ENCODE measurements at places on chromosomes 2 and 18.

DNA sequence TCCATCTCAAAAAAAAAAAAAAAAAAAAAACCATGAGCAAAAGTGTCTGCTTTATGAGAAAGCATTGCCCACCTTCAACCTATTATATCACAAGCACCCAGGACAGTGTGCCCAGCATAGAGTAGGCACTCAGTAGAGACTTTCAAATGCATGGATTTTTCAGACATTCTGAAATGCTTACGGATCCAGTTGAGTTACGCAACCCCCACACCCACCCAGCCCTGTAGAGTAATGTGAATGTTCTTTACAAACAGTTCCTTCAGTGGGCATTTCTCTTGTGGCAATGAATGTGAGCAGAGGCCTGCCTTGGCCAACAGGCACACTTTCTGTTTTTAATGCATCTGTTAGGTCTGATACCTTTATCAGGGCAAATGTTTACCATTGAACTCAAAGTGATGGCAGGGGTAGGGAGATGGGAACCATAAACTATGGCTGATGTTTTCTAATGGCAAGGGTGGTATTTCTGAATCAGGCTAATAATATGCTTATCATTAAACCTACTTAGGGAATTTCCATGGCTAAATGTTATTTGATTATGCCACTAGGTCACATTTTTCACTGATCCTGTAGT, 65.0 kb upstream of the RPL31 start:
- DNase-seq, result no peak

- DNase-seq, result no peak
These were observed 26.2 kb upstream of the CCNT2 start for GRCh38 chr2:134892282-134893035.

DNA sequence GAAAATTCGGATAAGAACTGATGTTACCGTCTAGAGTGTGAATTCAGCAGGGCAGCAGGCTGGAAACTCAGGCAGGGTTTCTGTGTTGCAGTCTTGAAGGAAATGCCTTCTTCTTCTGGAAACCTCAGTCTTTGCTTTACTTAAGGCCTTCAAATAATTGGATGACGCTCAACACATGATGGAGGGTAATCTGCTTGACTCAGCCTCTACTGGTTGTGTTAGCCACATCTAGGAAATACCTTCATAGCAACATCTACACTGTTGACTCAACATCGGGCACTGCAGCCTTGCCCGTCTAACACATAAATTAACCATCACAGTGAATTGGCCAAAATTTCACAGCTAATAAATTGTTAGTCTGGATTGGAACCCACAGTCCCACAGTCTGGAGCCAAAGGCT, 37.2 kb downstream of the YPEL5 start:
- DNase-seq, result no peak

DNA sequence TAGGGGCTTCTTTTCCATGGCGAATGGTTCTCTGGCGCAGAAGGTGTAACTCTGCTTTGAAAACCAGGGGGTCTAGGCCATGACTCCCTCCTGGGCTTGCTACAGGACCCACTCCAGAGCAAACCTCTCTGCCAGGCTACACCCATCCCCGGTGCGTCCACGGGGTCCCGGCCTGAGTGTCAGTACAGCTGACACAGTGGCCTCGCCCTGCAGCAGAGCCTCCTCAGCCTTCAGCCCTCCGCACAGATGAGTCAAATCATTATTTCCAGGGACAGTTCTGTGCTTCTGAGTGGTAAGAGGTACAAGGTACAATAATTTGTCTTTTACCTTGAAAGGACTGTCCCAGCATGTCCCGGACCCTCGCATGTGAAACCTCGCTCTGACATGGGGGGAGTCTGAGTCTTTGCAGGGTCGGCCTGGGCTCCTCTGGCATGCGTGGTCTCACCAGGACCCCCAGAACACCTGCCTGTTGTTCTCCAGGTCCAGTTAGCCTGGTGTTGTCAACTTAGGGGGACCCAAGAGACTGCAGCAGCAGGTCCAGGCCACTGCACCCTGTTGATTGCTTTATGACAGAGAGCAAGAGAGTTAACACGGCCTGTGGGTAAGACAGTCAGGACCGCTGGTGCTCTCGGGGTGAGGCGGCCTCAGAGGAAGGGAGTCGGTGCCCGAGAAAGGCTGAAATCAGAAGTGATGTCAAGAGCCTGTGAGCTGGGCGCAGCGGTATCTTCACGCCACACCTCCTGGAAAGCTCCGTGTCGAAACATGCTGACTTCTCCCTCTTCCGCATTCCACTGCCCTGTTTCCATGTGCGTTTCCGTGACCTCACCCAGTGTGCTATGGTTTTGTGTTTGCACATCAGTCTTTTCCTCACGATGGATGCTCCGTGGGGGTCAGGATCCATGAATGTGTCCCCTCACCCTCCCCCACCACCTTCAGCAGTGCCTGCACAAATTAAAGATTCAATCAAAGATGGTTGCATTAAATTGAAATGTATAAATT, 340.1 kb downstream of the EIPR1 start:
- DNase-seq, result no peak

GRCh38 chr2:40210968-40211353, 240.9 kb downstream of the SLC8A1 start:
- DNase-seq, result no peak

GRCh38 chr2:241298673-241299072, 16.8 kb downstream of the HDLBP start:
- DNase-seq, result no peak

- DNase-seq, result no peak
These were observed 107.9 kb downstream of the KCNF1 start for GRCh38 chr2:11019614-11020013.

DNA sequence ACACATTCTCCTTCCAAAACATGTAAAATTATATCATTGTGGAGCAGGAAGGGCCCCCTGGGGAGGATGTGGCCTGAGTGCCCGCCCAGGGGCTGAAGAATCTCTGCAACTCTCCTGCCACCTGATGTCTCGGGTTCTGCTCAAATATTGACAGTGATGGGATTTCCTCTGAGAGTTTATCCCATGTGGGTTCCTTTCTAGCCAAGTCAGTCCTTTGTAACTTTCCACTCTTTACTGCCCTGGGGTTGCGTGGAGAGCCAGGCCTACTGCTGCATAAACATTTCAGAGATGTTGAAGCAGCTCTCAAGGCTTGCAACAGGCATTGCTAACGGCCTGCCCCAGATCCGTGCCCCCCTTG, 4.0 kb upstream of the RAB17 start:
- DNase-seq, result no peak

GRCh38 chr2:233339427-233339826, 14.9 kb upstream of the DGKD start:
- no peak for DNase-seq

Measured in gastrocnemius medialis (tissue), 4 donors.